Stimulated activated CD4-positive, alpha-beta T cell treated with anti-CD3 and anti-CD28 coated beads, Interleukin-1b, Interleukin-23, amount 100 ng/mL, for 4 hours (primary cell): ENCODE measurements at places on chromosomes 7 and 10.

GRCh38 chr7:66627881-66628360 is 760 bp upstream of the KCTD7 start:
- no peak for DNase-seq

GRCh38 chr10:86387178-86387794 is 20.7 kb upstream of the GRID1 start:
- DNase-seq = no peak

DNA sequence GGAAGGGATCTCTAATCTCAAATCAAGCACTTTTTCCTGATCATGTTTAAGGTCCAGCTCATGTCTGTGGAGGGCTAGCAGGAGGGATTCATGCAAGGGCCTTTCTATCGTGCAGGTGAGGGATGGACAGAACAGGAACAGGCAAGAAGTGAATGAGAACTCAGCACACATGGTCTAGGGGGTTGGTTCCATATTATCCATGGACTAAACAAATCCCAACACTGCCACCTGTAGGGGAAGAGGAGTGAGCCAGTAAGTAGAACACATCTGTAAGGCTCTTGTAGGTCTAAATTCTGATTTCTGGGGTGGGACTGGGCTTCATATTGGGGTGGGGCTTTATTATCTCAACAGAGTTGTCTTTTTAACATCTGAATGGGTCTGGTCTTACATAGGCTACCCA is 138.0 kb upstream of the TARP start:
- no peak for DNase-seq

DNA sequence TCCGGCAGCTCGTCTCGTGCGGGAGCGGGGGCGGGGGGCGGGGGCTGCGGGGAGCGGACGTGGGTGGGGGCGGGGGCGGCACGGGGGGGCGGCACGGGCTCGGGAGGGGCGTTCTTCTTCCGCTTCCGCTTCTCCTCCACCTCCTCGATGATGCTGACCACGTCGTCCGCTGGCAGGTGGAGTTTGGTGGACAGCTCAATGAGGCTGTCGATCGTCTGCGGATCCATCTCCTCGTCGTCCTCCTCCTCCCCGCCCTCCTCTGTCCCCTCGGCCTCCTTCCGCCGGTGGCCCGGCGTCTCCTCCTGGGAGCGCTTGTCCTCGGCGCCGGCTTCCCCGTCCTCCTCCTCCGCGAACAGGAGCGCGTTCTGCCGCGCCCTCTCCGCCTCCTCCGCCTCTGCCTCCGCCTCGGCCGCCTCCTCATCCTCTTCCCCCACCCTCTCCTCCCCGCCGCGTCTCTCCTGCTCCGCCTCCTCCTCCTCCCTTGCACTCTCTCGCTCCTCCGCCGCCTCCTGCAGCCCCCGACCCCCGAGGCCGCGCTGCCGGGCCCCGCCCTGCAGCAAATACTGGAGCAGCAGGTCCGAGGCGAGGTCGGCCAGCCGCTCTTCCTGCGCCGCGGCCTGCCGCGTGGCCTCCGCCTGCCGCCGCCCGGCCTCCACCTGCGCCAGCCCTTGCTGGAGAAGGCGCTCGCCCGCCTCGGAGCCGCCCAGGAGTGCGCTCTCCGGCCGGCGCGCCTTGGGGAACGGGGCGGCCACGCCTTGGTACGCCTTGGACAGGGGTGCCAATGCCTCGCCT is 1.9 kb downstream of the VGF start:
- no peak for DNase-seq

DNA sequence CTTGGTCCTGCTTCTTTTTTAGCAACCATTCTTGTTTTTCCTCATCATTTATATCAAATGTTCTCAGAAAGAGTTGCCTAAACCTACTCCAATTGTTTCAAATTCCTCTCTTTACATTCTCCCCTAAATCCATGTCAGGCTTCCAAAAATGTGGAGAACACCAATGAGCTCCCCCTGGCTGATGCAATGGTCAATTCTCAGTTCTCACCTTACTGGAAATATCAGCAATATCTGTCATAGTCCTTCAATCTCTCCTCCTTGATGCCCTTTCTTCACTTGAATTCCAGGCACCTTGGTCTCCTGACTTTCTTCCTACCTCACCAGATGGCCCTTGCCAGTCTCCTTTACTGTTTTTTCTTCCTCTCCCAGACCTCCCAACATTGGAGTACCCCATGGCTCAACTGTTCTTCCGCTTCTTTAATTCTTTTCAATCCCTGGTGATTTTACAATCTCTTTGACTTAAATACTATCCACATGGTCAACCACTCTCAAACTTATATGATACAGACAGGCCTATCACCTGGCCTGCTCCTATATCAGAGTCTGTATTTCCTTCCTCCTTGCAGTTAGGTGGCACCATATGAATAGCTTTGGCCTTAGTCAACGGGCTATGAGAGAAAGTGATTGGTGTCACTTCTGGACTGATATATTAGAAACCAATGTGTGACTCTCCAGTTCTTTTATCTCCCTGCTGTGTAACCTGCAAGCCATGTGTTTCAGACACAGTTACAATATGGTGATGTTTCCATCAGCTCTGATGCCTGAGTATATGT is 47.4 kb upstream of the CAV2 start:
- no peak for DNase-seq

DNA sequence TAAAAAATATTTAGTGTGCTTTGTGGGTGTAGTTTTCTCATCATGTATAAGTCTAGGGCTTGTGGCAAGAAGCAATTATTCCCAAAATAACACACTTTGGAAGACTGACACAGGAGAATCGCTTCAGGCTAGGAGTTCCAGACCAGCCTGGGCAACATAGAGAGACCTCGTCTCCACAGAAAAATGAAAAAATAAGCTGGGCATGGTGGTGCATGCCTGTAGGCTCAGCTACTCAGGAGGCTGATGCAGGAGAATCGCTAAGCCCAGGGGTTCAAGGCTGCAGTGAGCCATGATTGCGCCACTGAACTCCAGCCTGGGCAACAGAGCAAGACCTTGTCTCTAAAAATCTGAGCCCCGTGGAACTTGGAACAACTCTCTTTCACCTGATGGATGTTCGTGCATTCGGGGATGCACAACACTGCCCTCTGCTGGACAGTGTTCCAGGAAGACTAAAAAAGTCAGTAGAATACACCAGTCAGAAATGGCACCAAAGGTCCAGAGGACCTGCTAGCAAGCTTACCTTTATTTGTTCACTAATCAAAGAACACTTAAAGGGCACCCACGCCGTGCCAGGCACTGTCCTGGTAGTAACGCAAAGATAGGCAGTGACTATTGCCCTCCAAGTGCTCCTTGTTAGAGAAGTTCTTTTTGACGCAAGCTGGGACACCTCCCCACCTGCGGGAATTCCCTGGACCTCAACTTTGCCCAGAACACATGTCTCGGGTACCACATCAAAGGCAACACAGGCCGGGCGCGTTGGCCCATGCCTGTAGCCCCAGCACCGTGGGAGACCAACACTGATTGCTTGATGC is 81.9 kb upstream of the CALN1 start:
- peak; percentile 5 for DNase-seq

- no peak for DNase-seq
These were observed at the start of gene LRRC17 for GRCh38 chr7:102912742-102913141. Gene LRRC17 (plus strand): TSS chr7:102913000. CDS start chr7:102933914, 20,914 bp downstream.

DNA sequence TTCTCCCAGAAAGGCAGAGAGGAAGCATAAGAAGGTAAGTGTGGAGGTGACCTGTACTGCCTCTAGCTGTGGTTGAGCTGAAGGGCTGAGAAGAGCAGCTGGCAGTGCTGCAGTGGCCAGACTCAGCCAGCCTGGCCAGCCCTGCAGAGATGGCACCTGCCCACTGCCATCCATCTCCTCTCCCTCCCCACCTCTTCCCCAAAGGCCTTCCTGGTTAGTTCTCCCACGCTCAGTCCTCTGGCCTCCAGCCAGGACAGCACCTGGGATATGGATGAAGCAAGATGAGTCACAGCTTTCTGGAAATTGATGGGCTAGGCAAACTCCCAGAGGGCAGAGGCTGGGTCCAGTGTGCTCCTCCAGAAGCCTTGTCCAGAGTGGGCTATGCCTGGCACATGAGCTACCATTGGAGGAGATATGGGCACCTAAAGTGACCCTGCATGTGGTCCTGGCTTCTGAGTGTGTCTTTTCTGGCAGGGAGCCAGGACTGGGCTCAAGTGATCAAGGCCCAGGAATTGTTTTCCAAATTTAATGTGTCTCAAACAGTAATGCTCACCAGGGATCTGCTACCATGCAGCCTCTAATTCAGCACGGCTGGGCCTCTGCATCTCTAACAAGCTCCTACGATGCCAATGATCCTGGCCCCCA is 81.0 kb upstream of the CACUL1 start:
- DNase-seq = no peak

DNA sequence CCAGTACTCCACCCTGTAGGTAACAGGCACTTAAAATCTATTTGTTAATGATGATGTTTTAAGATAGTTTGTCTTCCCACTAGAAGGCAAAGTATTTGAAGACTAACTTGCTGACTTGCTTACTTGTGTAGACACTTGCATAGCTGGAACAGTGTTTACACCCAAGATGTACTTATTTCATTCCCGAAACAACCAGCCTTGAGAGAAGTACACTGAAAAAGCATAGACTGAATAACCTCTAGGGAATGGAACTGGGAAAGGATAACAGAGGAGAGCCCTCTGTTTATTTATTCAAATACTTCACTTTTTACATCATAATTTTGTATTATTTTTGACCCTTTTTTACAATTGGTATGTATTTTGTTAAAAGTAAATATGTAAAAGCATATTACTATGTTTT is 33.1 kb upstream of the TMEM26 start:
- no peak for DNase-seq

DNA sequence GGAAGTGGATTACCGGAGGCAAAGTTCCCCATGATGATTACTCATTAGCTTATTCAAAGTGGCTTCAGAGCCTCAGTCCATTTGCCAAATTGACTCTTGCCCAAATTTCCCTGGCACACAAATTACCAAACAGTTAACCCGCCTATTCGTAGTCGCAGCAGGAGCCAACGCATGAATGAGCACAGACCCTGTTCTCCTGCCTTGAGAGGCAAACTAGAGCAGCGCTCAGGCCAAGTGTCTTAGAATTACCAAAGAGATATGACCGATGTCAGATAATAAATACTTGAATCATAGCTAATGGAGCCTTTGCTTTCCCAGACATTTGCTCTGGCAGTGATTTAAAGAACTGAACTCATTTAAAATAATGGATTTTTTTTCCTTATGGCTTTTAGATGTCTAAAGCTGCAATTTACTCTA is 64.9 kb downstream of the CTTNBP2 start:
- DNase-seq = no peak

- DNase-seq = no peak
These were observed 53.6 kb downstream of the PYROXD2 start for GRCh38 chr10:98361131-98362025.

DNA sequence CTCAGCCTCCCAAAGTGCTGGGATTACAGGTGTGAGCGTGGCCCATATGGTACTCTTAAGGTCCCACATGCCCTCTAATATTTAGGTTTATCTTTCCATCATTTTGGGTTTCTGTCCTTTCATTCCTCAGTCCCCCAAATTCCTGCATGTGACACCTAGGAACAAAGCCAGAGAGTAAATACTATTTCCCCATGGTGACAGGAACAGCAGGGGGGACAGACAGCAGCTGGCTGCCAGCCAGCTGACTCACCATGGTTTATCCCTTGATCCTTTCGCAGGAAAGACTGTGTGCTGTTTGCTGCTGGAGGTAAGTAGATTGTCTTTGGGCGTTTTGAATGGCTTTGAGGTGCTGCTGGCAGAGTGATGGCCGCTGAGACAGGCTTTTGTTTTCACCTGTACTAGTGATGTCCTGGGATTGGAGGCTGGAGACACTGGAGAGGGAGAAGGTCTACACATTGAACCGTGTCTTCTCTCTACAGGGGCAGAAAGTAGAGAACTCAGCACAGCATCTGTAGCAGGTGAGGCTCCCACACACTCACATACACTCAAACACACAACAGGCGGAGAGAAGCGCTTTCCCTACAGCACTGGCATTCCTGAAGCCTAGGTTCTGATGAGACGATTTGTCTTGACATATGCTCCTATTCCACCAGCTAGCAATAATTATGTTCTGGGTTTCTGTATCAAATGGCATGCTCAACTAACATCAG is 83.7 kb upstream of the EFCAB10 start:
- DNase-seq = no peak

- DNase-seq = no peak
These were observed 47.9 kb downstream of the FHIP2A start for GRCh38 chr10:114869520-114869892.

- no peak for DNase-seq
These were observed 3.8 kb upstream of the PDCD4 start for GRCh38 chr10:110867807-110868465.

DNA sequence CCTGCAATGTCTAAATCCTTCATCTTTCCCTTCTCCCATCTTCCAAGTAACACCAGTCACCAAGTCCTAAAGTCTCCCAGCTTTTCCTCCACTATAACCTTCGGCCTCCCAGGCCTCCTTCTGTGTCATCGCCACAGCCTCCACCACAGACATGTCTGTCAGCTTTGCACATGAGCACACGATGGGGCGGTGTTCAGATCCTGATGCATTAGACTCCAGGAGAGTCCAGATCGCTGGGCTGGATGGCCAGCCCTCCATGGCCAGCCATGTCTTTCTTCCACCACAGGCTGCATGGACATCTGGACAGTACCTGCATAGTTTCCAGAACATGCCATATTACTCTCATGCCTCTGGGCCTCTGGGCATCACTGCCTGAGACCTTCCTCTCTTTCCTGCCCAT is 974.2 kb upstream of the ZNF722 start:
- DNase-seq = no peak

DNA sequence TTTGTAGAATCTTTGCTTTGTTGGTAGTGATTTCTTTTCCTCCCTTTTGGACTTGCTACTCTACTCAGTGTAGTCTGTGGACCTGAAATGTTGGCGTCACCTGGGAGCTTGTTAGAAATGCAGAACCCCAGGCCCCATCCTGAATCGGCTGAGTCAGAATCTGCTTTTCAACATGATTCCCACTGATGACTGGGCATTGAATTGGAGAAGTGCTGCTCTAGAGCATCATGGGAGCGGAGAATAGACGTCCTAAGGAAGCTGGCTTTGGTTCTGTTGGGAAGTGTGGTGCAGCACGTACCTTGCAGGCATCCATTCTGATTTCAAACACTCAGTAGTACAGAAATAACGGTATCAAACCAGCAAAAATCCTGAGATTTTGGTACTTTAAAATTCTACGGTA is 54.7 kb downstream of the RBM33 start:
- no peak for DNase-seq

DNA sequence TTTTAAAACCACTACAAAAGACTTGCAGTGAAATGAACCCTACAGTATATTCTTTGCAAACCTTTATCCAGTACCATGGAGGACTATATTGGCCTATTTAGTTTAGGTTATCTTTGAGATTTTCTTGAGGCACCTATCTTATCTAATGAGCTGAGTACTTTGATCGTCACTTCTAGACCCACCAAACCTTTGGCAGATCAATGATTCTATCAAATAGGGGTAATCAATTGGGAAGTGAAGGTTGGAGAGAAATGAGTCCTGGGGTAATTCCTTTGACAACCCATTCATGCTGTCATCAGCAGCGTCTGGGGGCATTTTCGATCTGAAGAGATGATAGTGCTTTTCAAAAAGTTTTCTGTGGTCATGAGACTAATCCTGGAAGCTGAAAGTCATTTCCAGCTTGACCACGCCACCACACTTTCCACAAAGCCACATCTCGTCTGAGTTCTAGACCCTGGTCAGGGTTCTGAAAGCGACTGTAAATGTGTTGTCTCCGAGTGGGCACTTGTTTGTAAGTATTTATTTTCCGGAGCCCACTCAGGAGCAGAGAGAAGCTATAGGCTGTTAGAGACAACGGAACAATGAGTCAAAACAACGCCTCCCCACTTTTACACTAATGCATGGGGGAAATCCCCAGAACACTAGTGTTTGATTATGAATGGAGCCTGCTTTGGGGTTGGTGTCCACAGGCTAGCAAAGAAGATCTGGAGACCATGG is 4.8 kb downstream of the EGR2 start:
- DNase-seq = peak; percentile 46
